Hematopoietic multipotent progenitor cell treated with erythropoietin and hydrocortisone succinate and interleukin-3 and kit ligand, for 8 days (in vitro differentiated cells): ENCODE measurements at places on chromosomes 1 and 21.

GRCh38 chr1:208166340-208167138, 77.6 kb downstream of the PLXNA2 start:
- DNase-seq: no peak

DNA sequence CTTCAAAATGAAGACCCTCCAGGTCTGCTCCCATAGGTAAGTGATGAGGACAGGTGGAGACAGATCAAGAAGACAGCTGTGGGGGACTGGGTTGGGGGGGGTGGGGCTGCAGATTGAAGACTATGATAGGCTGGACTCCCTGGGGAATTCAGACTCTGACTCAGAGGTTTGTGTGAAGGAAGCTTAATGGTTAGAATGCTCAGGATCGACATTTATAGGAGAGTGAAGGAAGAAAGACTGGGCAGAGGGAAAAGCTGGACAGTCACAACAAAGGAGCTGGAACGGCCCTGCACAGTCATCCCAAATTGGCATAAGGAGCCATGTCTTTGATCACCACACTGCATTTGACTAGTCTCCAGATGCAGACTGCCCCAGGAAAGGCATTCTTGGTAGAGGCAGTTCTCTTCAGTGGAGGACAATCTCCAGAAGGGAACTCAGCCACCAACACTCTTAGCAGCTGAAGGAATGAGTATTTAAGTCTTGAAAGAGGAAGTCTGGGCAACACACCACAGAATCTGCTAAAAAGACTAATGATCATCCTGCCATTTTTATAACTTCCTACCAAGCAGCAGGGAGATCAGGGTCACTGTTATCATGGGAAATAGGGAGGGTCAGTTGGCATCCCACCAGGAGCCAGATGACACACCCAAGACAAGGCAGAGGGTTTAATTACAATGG, 120.0 kb upstream of the ZC3H11B start:
- no peak for DNase-seq

GRCh38 chr1:174974711-174975119, 25.0 kb upstream of the CACYBP start:
- no peak for DNase-seq

- DNase-seq: no peak
Measured at GRCh38 chr21:42036313-42036712, 26.2 kb upstream of the ZBTB21 start.

GRCh38 chr1:86382878-86383277, 13.2 kb downstream of the ODF2L start:
- no peak for DNase-seq

DNA sequence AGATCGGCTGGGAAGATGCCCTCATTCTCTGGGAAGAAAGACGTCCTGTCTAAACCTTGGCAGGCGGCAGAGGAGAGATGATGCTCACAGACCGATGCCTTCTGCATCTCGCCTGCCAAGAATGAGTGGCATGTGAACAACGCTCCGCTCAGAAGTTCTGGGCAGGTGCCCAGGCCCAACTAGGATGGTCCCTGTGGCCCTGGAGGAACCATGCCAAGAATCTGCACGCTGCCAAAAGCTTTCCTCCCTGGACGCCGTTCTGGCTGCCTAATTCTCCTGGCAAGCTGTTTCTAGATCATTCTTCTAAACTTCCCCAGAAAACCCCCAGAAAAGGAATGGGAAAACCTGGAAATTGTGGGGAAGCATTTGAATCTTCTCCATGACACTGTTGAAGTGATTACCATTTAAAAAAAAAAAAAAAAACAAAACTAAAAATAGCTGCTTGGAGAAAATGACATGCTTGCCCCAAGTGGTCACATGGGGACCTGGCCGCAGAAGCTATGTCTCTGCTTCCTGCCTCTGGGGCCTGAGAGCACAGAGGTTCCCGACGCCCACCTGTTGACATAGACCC, 440.9 kb downstream of the PRDM2 start:
- no peak for DNase-seq

- DNase-seq: no peak
Measured at GRCh38 chr1:101247404-101248287, 10.8 kb downstream of the S1PR1 start.

DNA sequence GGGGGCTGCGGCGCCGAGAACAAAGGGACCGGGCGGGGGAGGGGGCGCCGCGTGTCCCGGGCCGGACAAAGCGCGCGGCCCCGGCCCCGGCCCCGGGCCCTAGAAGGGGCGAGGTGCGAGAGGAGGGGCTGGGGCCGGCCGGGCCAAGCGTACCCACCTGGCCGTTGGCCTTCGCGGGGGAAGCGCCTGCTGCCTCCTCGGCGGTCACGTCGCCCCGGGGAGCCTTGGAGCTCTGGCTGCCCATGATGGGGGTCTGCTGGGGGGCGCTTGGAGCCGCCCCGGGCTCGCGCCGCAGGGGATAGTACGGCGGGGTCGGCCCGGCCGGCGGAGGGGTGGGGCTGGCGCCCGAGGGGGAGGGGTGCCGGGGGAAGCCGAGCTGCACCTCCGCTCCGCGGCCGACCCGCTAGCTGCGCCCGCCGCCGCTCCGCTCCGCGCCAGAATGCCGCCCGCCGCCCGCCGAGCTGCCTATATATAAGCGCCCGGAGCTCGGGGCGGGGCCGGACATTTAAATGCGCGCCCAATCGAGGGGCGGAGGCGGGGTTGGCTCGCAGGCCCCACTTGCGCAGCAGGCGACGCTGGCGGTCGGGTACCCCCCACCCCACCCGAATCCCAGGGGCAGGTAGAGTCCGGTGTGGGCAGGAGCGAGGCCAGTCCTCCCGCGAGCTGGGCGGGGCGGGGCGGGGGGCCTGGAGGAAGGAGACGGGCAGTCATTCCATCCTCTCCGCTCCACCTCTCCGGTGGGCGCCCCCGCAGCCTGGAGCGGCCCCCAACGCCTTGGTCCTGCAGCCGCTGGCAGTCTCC, at the start of gene MARCKSL1:
TSS of gene MARCKSL1 (minus strand) at position 444 of the 801 bp plus-strand sequence. CDS start at position 244, 200 bp downstream.
- DNase-seq: peak; percentile 67

- DNase-seq: peak; percentile 82
Measured at GRCh38 chr1:146032631-146033219, 11.2 kb upstream of the HJV start.

DNA sequence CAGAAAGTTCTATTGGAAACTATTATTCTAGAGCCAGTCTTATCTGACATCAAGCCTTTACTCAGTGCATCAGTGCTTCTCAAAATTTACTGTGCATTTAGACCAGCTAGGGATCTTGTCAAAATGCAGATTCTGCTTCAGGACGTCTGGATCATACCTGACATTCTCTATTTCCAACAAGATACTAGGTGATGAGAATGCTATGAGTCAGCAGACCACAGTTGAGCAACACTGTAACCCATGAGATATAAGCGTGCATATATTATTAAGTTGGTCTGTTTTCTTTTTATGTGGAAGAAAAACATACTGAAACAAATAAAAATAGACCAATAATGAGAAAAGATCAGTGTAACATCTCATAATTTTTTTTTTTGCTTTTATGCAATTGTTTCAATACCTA, 40.4 kb upstream of the KCNH1 start:
- DNase-seq: no peak

DNA sequence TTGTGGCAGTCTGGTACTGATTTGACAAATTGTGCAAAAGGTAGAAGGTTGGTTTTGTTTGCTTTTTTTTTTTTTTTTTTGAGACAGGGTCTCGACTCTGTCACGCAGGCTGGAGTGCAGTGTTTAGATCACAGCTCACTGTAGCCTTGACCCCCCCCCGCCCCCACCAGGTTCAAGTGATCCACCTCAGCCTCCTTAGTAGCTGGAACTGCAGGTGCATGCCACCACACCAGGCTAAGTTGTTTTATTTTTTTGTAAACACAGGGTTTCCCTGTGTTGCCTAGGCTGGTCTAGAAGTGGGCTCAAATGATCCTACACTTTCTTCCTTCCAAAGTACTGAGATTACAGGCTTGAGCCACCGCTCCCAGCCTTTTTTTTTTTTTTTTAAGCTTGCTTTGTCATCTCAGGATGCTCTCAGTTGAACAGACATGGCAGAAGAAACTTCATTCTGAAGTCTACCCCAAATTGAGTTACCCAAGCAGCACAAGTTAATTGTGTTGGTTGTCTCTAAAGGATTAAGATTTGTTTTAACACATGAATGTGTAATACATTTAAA, 8.2 kb downstream of the KDM1A start:
- no peak for DNase-seq

DNA sequence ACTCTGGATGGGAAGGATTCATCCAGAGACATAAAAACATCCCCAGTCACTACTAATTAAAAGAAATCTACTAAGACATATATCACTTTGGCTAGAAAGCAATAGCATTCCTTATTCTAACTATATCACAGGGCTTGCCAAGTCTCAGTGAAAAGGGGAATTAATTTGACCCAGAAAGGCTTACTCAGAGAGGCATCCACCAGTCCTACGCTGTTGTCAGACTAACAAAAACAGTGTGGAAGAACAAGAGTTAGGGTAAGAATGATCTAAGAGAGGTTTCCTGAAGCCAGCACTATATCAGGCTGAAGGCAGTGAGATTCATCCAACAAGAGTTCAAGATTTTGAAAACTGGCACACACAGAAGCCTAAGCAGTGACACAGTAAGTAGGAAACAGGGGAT, 126.1 kb downstream of the GDAP2 start:
- no peak for DNase-seq

GRCh38 chr1:32426489-32427255, 32.4 kb upstream of the BSDC1 start:
- no peak for DNase-seq

GRCh38 chr1:240466509-240466908, 145.4 kb downstream of the GREM2 start:
- DNase-seq: no peak

- no peak for DNase-seq
Measured at GRCh38 chr21:33854604-33855003, 61.0 kb downstream of the ATP5PO start.

DNA sequence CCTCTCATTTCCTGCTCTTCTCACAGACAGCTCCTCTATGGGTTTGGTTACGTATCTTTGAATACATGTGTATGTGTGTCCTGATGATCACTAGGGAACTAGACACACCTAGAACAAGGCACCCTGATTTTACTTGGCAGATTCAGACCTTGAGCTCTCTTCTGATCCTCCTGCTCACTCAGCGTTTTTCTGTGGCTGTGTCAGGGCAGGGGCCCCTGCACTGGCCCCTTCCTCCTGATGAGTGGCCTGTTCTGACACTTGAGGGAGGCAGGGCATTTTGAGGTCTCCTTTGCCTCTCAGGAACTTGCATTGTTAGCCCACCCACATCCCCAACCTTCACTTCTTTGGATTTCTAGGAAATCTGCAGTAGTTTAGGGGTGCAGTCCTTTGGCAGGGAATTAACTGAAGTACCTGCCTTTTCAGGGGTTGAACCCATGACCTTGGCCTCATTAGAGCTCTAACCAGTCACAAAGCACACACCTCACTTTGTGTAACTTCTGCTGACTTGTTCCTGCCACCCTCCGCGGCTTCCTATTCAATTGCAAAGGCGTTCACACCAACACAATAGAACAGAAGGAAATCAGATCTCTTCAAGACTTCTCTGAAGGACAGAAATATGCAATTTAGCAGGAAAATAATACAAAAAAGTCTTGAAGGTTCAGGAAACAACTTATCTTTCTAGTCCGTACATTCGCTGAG, 8.8 kb downstream of the SMYD2 start:
- DNase-seq: no peak

- DNase-seq: no peak
Measured at GRCh38 chr21:28635541-28635940, 357.1 kb downstream of the LTN1 start.

GRCh38 chr1:205274041-205274691, 46.4 kb downstream of the TMCC2 start:
- no peak for DNase-seq

DNA sequence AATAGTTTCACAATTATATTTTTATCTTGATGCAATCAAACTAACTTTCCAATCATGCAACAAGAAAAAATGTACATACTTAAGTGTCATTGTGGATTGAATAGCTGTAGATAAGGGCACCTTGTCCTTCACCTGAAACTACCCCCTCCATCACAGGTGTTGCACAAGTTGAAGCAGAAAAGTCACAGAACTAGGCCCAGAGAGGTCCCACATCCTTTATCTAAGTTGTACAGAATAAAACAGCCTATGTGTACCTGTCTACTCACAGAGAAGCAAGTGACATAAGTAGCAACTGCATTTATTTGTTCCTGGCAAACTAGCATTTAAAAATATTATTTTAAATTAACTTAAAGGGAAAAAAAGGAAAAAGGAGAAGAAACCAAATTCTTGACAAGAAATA, 256.8 kb downstream of the FAF1 start:
- DNase-seq: no peak

GRCh38 chr21:40835184-40835694, 11.7 kb downstream of the DSCAM start:
- no peak for DNase-seq

DNA sequence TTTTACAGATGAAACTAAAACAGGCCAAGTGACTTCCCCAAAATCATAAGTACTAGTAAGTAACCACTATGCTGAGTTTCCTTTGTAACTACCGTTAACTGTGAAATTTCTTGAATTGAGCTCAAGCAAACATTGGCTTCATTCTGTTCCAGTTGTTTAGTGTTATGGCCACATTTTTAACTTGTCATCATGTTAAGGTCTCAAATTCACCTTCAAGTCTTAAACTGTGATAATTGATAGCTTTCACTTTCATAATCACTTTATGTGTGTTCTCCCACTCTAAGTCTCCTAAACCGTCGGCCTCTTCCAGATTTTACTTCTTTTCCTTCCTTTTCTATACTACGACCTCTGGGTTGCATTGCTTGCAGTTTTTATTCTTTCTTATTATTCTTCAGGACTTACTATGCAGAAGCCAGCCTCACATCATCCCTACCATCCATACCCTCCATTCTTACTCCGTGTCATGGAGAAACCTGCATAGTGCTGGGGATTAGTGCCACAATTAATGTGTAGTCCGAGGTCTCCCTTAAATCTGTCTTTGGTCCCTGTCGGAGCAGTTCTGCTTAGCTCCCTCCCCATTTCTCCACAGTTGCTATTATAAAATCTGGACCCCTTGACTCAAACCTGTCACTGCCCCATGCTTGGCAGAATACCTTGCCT, 5.8 kb downstream of the KIF1B start:
- no peak for DNase-seq

DNA sequence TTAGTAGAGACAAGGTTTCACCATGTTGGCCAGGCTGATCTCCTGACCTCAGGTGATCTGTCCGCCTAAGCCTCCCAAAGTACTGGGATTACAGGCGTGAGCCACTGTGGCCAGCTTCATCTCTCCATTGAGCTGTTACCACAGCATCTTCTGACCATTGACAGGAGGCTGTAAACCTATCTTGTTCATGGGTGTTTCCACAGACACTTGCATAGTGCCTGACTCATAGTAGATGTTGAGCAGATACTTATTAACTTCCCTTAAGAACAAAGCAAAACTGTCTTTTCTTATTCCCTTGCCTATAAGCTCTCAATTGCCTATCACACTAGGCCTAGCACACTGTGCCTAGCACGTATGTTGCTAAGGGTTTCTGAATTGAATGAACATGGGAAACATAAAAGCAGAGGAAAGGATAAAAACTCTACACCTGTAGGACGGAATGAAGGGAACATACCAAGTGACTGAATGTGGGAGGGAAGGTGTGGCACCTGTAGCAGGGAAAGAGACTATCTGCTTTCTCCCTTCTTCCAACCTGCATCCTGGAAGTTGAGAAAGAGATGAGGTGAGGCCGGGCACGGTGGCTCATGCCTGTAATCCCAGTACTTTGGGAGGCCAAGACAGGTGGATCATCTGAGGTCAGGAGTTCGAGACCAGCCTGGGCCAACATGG, 1.2 kb upstream of the C1orf54 start:
- no peak for DNase-seq
